ENCODE measurements at places on chromosomes 3 and 15. TPM values are rescaled to one million over a fixed set of nuclear protein-coding genes. Genes with fewer than 3 reads are reported as not detected.

The HTR3E gene
- total RNA-seq, result not detected

The RASGRP1 gene
- 1.2 TPM for total RNA-seq

The CCR3 gene
- not detected for total RNA-seq

The CLDN16 gene
- 0.35 TPM for total RNA-seq

The CYP1A2 gene
- total RNA-seq, result not detected
